RWPE2 (cell line): ENCODE measurements at places on chromosomes 5 and 9.
A peak's percentile ranks its signal among the peaks of the same experiment; 100 is the strongest.

DNA sequence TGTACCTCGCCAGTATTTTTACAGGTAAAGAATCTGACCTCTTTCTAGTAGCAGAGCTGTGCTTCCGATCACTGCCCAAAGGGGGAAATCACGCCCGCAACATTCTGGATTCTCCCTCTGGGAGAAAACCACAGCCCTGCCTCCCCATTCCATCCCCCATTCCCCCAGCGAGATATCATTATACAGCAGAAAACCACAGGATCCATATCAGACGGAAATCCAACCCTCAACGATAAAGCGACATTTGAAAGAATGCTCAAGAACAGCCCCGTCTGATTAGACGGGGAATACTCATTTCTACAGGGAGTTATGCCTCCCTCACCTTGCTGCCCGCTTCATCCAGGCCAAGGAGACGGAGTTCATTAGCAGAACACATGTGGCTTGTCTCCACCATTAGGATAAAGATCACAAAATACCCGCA is 172.8 kb downstream of the COL23A1 start:
- DNase-seq = no peak

DNA sequence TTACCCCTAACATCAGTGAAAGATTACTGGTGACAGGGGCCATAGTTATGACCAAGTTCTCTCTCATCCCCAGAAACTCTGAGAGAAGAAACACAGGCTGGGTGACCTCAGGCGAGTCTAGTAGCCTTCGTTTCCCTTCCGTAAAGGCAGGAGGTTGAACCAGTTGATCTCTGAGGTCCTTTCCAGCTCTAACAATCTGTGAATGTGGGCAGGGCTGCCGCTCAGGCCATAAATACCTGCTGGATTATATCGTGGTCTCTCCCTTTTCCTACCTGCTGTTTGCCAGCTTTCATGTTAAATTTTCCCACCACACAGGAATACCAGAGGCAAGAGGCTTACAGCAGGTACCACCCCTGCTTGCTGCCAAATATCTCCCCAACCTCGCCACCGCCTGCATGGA is 357.5 kb downstream of the SH3GL2 start:
- no peak for DNase-seq

DNA sequence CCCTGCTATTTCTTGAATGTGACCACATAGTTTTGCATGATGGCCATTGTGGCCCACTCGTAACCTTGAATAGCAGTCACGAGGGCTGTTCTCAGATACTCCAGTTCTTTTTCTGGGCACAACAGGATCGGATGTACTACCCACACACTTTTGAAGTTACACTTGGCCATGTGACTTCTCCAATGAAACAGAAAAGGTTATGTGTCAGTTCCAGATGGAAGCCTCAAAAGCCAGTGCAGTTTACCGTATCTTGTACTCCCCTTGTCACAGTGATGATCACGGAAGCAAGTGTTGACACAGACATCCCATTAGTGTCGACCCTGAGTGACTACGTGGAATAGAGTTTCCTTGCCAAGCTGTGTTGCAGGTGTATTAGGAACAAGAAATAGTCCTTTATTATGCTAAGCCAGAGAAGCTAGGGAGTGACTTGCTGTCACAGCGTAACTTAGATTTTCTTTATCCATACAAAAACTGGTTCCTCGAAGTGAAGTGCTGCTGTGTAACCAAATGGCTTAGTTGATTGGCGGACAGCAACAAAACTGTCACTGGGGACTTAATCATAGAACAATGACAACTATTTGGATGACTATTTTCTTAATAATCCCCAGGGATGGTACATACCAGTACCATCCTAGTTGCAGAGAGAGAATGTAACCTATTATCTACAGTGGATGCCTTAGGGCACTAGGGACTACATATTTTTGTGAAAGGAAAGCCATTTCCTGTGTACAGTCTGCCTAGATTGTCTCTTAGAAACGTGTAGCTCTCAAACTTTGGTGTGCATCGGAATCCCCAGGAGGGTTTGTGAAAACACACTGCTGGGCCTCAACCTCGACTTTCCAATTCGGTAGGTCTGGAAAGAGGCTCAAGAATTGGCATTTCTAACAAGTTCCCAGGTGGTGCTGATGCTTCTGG is 90.1 kb upstream of the DMRT1 start:
- no peak for DNase-seq

GRCh38 chr5:73158313-73158712 is 14.7 kb upstream of the TMEM174 start:
- DNase-seq = no peak

DNA sequence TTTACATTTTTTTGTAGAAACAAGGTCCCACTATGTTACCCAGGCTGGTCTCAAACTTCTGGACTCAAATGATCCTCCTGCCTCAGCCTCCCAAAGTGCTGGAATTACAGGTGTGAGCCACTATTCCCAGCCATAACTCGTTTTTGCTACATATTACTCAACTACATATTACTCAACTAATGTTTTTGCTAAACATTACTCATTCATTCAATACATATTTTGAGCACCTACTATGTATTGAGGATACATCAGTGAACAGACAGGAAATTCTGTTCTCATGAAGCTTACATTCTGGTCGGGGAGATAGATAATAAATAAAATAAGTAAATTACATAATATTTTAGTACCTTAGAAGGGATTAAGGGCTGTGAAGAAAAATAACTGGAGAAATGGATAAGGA is 34.9 kb upstream of the STOM start:
- DNase-seq = no peak

GRCh38 chr5:119171686-119172085 is 100.8 kb downstream of the DMXL1 start:
- DNase-seq = no peak

DNA sequence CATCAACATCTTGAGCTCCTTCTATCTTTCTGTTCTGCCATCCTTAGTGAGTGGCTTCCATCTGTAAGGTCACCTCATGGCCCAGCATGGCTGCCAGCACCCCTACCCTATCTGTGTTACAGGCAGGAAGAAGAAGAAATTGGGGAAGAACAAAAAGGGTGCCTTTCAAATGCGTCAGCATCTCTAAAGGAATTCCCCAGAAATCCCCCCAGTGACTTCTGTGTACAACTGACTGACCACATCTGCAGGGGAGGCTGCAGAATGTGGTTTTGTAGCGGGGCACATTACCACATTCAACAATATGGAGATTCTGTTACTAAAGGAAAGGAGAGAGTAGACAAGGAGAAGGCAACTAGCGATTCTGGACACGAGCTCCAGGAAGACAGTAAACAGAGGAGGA is 40.1 kb downstream of the ALG2 start:
- DNase-seq = no peak

GRCh38 chr9:92804727-92805126 is 40.1 kb upstream of the BICD2 start:
- no peak for DNase-seq

GRCh38 chr5:172768573-172769341 is 2.2 kb downstream of the DUSP1 start:
- DNase-seq = no peak

DNA sequence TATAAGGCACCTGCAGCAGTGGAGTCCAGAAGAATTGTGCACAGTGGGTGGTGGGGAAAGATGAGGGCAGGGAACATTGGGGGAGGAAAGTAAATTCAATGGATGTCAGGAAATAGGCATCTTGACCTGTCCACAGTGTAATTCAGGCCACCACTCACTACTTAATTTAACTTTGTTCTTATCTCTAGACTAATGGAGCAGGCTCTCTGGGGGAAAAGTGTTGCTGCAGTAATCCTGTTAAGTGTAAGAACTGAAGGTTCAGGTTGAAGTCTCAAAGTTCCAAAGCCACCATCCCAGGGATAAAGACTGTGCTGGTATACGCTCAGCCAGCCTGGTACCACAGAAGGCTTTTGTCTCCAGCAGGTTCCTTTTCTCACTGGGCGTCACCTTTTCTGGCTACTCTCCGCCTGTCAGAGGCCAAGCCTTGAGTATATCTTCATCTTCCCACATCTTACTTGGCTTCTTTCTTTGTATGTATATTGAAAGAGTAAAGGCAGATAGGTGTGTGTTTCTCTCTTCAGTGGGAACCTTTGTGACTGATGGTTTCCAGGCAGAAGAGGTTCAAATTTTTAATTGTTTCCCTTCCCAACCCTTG is 150.9 kb upstream of the DMRT1 start:
- no peak for DNase-seq

- DNase-seq = no peak
These were observed 228.1 kb upstream of the NR4A3 start for GRCh38 chr9:99593610-99594009.

- no peak for DNase-seq
These were observed 24.5 kb downstream of the RETREG1 start for GRCh38 chr5:16592255-16592654.

DNA sequence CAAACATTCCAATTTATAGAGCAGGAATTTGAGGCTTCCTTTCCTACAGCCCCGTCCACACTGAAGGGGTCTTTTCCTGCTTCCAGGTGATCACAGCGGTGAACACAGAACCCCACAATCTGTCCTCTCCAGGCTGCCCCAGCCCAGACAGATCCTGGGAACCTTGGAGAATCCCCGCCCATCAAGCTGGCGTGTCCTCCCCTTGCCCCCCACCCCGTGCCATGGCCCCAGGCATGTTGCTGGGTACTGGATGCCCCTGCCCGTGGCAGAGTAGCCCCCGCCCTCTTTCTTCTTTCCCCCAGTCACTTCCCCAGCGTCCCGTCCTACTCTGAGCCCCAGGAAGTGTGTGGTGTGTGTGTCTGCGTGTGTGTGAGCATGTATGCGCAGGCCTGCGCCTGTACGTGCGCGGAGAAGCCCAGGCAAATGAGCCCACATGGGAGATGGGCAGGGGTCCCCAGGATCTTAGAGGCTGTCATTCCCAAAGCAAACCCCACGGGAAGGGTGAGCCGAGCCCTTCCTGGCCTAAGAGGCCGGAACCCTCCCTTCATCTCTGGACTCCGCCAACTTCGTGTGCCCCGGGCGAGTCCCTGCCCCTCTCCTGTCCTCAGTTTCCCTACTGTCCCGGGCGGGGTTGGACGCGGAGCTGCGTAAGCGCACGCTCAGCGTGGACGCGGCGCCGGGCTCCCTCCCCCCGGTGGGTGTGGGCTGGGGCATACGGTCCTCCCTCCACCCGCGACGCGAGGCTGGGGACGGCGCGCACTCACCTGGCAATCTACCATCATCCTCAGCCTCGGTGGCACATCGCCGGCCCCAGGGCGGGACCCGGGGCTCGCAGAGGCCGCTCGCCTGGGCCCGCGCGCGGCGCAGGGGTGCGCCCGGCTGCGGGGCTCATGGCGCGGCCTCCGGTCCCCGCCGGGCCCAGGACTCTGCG is 15.2 kb downstream of the GBGT1 start:
- DNase-seq = peak; percentile 57

GRCh38 chr5:36772276-36773140 is 104.1 kb upstream of the NIPBL start:
- no peak for DNase-seq

DNA sequence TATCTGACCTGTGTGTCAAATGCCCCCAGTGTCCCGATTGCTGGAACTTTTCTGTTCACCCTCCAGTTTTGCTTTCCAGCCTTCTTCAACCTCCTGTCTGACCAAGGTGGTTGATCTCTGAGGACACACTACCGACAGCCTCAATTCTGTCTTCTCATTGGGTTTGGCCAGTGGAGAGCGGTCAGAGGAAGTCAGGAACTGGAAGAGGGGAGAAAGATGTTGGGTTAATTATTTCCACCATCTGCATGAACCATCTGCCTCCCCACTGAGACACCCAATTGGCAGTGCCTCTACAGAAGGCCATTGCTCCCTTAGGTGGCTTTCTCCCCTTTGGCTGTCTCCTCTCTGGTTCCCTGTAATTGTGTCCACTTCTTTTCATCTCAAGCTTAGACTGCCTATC is 154.3 kb upstream of the RAI14 start:
- no peak for DNase-seq

- no peak for DNase-seq
These were observed 37.6 kb upstream of the MAST4 start for GRCh38 chr5:66558560-66558959.

GRCh38 chr9:131111186-131111853 is 14.1 kb upstream of the NUP214 start:
- peak; percentile 35 for DNase-seq

DNA sequence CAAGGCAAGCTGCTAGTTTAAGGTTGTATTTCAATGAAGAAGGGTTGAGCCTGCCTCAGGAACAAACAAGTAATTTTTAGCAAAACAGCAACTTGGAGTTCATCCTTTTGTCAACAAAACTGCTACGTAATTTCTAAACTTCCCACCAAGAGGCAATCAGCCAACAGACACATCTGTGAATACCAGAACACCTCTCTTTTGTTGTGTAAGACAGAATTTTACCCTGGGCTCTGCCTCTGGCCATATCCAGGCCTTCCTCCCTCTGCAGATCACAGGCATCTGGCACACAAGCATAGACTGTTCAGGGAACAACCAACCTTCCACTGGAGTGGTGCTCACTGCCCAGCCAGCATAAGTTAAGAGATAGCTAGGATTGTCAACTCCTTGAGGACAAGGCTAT is 409.0 kb downstream of the SPOCK1 start:
- no peak for DNase-seq

DNA sequence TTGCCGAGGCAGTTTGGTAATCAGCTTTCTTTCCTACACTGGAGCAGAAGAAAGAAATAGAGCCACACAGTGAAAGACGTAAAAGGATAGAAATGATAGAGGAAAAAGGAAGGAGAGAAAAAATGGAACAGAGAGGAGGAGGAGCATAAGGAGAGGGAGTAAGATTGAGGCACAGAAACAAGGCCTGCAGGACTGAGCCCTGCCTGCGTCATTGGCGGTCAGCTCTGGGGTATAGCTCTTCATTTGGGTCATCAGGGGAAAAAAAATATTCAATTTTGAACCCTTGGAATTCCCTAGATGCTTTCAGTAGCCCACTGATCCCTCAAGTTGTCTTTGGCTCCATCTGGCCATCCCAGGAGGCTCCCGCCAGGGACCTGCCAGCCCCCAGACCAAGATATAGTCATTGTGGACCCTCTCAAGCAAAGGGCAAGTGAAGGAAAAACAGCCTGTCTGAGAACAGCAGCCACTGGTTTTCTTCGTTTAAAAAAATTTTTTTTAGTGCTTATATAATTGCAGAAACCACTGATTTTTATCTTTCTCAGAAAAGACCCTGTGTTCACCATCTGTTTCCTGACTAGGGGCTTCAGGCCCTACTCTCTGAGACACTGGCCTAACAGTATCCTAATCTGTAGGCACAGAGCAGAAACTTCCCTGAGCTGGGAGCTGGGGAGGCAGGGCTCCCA is 31.3 kb upstream of the MATR3 start:
- no peak for DNase-seq

- DNase-seq = no peak
These were observed 12.9 kb upstream of the SLC34A1 start for GRCh38 chr5:177371120-177372033.

GRCh38 chr5:124328201-124328600 is 418.2 kb downstream of the ZNF608 start:
- no peak for DNase-seq

- DNase-seq = no peak
These were observed 2.5 kb upstream of the PIP5K1B start for GRCh38 chr9:68702493-68702892.

DNA sequence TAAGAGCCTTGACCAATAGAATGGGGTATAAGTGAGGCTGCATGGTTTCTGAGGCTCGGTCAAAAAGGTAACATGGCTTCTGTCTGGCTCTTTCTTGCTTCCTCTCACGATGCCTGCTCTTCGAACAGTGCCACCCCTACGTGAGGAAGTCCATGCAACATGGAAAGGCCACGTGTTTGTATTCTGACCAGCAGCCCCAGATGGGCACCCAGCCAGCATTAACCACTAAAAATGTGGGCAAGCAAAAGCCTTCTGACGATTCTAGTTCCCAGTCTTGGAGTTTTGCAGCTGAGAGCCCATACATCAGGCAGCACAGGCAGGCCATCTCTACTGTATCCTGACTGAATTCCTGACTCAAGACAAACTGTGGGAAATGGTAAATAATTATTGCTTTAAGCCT is 24.2 kb upstream of the NREP start:
- DNase-seq = no peak
